H7 (cell line): ENCODE measurements at places on chromosomes 5 and 9. TPM values are rescaled to one million over a fixed set of nuclear protein-coding genes. Genes with fewer than 3 reads are reported as not detected.

GRCh38 chr5:24401773-24402172, 243.0 kb downstream of the CDH10 start:
- DNase-seq, result no peak

GRCh38 chr5:1175015-1175414, 26.4 kb upstream of the SLC6A19 start:
- DNase-seq, result no peak

- no peak for DNase-seq
These were observed 43.9 kb downstream of the NSA2 start for GRCh38 chr5:74810915-74811314.

DNA sequence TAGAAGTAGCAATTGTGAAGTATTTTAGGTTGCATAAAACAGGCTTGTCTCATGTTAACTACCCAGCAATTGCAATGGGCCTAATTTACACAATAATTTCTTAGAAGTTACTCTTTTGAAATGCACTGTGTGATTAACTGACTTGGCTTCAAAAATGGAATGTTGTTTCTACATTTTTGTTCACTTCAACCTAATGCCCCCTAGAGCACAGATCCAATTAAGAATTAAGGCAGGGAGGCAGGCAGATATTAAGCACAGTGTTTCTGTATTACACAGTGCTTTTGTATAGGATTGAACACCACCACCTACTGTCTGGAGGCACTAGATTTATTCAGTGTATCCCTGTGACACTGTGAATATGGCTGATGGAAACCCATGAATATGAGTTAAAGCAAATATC, 302.1 kb downstream of the FBXL17 start:
- DNase-seq, result no peak

- no peak for DNase-seq
These were observed 10.8 kb upstream of the STOM start for GRCh38 chr9:121380846-121381245.

GRCh38 chr9:122309861-122310260, 45.2 kb downstream of the MRRF start:
- no peak for DNase-seq

- no peak for DNase-seq
These were observed 9.2 kb downstream of the STC2 start for GRCh38 chr5:173318881-173319620.

GRCh38 chr5:3006961-3007551, 255.6 kb upstream of the IRX2 start:
- no peak for DNase-seq

- peak; percentile 8 for DNase-seq
These were observed 98.9 kb downstream of the CSNK1G3 start for GRCh38 chr5:123610665-123611405.

DNA sequence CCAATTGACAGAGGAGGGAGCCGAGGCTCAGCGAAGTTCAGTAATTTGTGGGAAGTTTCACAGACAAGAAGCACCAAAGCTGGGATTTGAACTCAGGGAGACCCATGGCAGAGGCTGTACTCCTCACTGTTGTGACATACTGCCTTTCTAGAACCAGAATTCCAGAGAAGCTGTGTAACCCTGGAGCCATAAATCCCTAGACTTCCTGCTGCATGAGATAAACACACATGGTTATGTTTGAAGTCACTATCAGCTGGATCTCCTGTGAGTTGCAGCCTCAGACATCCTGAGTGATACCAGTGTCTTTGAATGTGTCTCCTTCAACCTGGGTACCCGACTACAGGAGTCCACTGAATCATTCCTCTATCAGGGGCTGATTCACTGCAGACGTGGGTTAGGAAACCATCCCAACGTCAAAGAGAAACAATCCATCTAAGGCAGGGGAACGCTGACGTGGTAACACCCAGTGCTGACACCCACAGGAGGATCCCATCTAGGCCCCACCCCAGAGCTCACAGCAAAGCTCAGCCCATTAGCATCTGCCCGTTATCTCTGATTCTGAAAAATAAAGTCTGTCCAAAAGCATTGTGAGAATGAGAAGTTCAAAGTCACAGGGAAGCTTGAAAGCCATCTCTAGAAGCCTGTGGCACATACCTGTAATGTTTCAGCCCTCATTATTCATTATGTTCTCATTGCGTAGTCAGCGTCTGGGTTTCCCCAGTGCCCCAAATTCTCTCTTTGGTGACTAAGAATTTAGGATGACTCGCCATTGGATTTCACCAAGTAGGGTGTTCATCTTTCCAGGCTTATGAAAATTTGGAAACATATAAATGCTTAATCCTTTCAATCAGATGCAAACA, 36.3 kb upstream of the BASP1 start:
- DNase-seq, result no peak

DNA sequence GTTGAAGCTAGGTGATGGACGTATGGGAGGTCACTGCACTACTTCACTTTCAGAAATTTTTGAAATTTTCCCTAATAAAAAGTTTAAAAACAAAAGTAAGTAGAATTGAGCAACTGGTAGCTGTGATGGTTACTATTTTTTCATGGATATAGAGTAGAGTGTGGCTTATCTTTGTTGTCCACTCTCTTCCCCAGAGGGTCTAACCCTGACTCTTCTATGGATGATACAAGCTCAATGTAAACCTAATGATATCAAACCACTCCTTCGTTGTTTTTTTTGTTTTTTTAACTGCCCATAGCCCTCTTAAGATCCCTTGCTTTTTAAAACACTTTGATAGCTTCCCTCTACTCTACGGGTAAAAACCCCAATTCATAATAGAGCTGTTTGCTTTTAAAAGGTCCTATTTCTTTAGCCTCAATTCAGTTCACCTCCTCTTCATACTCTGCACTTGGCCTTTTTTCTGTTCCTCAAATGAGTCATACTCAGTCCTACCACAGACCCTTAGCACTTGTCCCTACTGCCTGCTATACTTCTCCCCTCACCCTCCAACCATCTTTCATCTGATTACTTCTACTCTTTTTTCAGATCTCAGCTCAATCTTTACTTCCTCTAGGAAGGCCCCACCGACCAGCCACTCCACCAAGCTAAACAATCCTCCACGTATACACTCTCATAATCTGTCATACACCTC, 2.6 kb downstream of the HDAC3 start:
- DNase-seq, result no peak

The IFNK gene
- total RNA-seq, result not detected in 2 replicates

The STK32A gene
- 0.35 and 0.78 TPM in 2 replicates for total RNA-seq

The KIF12 gene
- total RNA-seq, result 0.92 and 2.0 TPM in 2 replicates

The CATSPER3 gene
- total RNA-seq, result 0.07 TPM in 1 of 2 replicates, not detected in the other
